ENCODE measurements at places on chromosomes 4 and X.

GRCh38 chrX:24395775-24396174, 35.3 kb downstream of the SUPT20HL1 start:
- peak; percentile 52 for DNase-seq

GRCh38 chrX:1592470-1593142, 1.2 kb downstream of the AKAP17A start:
- no peak for DNase-seq

DNA sequence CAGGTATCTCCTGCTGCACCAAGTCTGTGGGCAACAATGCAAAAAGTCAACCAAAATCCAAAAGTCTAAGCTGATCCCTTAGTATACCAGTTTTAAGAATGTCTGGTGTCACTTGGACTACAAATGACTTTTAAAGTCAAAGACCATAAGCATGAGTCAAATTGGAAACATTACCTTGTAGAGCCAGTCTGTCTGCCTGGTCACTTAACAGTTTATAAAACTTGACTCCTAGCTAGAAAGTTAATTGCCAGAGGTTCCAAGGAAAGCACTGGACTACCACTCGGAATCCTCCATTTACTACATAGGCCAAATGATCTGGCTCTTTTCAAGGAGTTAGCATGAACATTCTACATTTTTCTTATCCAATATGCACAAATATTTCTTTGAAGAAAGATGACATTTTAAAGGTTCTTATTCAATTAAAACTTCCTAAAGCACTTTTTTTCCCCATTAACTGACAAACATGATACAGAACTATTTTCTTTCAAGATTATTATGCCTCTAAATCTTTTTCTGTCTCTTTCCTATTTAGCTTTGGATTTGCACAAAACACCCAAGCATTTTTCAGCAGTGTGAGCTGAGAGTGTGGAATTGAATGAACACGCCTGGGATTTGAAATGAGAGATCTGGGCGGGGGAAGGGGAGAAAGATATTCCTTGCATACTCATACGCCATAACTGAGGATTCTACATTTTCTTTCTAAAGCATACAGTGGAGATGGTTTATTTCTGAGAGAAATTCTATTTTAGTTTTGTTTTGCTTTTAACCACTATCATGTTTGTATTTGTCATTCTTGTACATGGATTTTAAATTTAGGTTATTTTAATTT, 188.4 kb downstream of the SHROOM3 start:
- DNase-seq, result no peak

DNA sequence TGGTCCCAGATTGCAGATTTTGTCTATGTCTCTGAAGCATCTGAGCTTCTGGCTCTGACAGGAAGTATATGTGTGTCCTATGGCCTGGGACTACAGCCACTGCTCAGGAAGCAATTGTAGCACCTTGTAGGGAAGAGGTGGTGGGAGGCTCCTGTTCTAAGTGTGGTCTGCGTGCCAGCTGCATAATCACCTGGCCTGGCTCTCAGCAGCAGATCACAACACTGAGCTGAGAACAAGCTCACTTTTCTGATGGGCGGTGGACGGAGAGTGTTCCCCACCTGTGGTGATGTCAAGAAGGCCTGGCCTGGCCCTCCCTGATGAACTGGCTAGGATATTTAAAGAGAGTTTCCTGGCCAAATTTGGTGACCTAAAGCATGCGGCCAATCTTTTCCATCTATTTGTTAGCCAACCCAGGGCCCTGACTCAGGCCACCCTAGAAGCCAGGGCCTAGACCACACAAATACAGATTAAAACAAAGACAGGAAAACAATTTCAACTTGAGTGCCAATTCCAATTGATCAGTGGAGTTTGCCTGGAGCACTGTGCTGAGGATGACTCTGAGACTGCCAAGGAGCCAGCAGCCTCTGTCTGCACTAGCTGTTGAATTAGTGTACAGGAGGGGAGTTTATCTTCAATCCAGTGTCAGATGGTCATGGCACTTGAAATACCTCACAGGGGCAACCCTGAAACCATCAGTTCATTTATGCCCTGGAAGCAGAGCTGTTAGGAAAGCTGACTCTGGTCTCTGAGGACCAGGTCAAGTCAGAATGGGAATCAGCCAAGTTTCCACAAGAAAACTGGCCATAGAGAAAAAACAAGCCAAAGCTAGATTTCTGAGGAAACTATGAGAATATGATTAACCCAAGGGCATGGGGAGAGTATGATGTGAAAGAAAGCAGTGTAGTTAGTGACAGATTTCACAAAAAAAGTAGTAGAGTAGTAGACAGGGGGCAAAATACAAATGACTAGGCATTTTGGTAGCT, 47.4 kb downstream of the PRDM5 start:
- no peak for DNase-seq

- no peak for DNase-seq
Observed at GRCh38 chr4:179399054-179399782, 1957.0 kb upstream of the AGA start.

GRCh38 chr4:151418385-151418784, 9.4 kb downstream of the FHIP1A start:
- no peak for DNase-seq
